ENCODE measurements at places on chromosomes 6 and 20.

GRCh38 chr20:5535125-5535756 is 215.0 kb upstream of the SHLD1 start:
- no peak for DNase-seq

GRCh38 chr20:24449026-24449720 is 20.3 kb upstream of the SYNDIG1 start:
- no peak for DNase-seq

- peak; percentile 65 for DNase-seq
These were observed 3.0 kb downstream of the E2F3 start for GRCh38 chr6:20404641-20405032.

DNA sequence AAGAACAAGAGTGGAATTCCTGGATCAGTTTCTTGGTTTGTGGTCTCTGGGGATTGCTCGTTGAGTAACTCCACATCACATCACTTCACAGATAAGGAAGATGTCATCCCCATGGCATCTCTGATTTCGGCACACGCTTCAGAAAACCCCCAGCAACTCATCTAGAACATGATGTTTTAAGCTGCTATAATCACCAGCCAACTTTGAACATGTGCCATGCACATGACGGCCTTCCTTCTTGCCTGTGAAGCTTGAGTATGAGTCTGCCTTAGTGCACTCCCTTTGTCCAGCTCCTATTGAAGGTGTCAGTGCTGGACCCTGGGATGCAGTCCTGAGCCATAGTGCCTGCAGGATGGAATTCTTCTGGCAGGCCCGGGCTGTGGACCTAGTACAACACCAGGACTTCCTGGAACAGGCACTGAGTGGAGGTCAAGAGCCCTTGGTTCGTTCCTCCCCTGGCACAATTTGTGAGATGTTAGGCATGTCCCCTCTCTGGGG is 231.5 kb upstream of the SUPT3H start:
- DNase-seq: no peak

DNA sequence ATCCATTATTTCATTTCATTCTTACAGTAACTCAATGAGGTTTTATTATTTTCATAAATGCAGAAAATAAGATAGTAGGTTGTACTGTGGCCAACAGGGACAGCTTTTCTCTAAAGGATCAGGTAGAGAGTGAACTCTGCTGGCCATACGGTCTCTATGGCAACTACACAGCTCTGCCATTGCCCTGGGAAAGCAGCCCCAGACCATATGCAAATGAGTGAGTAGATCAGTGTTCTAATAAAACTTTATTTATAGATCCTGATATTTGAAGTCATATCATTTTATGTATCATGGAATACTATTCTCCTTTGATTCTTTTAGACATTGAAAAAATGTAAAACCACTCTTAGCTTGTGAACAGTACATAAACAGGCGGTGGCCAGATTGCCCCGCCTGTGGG is 192.5 kb upstream of the RREB1 start:
- DNase-seq: no peak

DNA sequence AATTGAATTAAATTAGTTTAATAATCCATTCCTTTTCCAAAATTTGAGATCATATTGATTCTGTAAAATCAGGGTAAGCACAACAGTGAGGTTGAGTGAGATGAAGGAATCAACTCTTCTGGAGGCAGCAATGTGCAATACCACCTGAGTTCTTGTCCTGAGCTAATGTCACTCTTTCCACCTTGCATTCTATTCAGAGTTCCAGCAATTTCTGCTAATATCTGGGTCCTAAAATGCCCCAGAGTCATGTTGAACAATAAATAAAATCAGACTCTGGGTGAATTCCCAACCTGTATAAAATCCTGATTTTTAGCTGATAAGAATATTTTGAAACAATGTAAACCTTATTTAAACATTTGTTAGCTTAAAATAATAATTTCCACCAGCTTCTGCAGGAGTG is 590.8 kb upstream of the ADGRB3 start:
- no peak for DNase-seq

DNA sequence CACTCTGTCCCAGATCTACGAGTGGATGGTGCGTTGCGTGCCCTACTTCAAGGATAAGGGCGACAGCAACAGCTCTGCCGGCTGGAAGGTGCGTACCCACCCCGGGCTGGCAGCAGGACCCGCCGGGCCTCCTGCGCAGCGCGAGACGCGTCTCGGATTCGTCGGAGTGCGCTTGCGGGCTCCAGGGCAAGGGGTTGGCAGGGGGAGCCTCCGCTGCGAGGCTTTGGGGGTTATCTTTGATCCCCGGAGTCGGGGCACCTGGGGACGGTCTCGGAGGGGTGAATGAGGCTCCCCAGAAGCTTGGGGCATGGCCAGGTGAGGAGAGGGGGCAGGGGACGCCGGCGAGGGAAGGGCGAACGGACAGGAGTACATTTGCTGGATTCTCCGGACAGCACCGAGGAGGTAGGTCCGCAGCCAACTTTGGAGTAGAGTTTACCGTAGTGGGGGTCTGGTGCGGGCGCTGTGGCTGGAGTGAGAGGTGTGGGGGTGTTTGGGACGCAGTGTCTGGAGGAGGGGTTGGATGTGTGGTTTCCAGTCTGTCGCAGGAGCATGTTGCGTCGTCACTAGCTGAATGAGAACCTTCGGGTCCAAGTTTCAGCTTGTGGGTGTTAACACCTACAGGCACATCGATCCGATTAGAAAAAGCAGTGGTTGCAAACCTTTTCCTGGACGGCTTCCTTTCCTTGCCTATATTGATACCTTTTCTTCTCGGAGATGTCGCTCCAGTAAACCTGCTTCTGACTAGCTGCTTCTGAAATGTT is 1.2 kb downstream of the FOXO3 start:
- no peak for DNase-seq

DNA sequence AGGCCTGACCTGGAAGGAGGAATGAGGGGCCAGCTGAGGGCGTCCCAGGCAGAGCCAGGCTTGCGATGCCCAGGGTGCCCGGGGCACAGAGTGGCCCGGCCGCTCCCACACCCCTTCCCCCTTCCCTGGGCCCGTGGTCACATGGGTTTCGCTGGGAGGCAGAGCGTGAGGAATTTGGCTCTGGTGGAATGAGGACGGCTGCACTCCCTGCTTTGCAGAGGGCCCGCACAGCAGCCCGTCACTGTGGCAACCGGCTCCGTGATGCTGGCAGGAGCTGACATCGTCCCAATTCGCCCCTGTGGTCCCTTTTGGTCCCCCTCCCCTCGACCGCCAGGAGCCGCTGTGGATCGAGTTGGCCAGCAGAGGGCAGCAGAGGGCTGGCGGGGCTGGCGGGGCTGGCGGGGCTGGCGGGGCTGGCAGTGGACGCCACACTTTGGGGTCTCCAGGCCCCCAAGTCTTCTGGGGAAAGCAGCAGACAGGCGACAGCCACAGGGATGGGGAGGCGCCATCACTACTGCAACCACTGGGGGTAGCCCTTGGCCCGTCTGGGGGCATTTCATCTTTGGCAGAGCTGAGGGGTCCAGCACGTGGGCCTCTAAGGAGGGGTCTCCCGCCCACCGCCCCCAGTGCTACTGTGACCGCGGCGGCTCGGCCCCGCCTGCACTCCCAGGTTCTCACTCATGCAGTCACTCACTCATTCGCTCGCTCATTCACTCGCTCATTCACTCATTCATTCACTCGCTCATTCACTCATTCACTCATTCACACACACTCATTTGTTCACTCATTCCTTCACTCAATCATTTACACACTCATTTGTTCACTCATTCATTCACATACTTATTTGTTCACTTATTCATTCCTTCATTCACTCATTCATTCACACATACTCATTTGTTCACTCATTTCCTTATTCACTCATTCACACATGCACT is 49.7 kb upstream of the BHLHE23 start:
- no peak for DNase-seq

DNA sequence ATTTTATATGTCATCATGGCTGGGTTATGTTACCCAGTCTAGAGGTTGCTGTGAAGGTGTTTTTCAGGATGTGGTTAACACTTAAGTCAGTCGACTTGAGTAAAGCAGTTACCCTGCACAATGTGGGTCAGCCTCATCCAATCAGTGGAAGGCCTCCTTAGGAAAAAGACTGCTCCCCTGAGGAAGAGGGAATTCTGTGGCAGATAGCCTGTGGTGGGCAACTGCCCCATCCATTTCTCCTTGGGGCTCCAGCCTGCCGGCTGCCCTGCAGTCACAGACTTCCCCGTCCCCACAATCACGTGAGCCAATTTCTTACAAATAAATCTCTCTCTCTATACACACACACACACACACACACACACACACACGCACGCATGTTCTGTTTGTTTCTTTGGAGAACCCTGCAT is 34.5 kb upstream of the MPC1 start:
- peak; percentile 56 for DNase-seq

GRCh38 chr6:105207524-105208269 is 27.9 kb upstream of the POPDC3 start:
- DNase-seq: no peak

GRCh38 chr6:119343167-119343566 is 6.4 kb downstream of the MAN1A1 start:
- DNase-seq: no peak

- DNase-seq: peak; percentile 23
These were observed 247.0 kb downstream of the ATXN1 start for GRCh38 chr6:16514249-16514648.

DNA sequence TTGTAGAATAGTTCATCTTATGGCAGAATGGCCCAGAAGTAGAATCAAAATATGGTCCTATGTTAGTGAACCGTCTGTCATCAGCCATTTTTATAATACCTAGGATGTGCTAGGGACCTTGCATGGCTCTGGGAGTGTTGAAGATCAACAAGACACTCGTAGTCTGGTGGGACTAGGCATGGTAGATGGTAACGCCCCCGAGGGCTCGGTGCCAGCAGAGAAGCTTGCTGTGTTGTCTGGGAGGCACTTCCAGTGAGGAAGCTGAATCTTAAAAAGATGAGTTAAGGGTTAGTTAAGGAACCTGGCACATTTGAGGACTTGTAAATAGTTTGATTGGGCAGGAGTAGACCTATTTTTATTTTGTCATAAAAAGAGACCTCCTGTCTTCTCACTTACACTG is 82.4 kb downstream of the MAP3K4 start:
- DNase-seq: no peak

GRCh38 chr6:23027281-23027680 is 457.9 kb downstream of the HDGFL1 start:
- DNase-seq: no peak

Data from activated CD8-positive, alpha-beta memory T cell treated with anti-CD3 and anti-CD28 coated beads, Interleukin-2, amount 50 U/mL, for 4 hours (primary cell).